ENCODE measurements at places on chromosomes 1 and 21. TPM values are rescaled to one million over a fixed set of nuclear protein-coding genes. Genes with fewer than 3 reads are reported as not detected.

DMBX1 gene
- not detected for total RNA-seq

LCK gene
- not detected for total RNA-seq

MASP2 gene
- not detected for total RNA-seq

FMO2 gene
- not detected for total RNA-seq

MFAP2 gene
- total RNA-seq, result 1.3 TPM

DNA sequence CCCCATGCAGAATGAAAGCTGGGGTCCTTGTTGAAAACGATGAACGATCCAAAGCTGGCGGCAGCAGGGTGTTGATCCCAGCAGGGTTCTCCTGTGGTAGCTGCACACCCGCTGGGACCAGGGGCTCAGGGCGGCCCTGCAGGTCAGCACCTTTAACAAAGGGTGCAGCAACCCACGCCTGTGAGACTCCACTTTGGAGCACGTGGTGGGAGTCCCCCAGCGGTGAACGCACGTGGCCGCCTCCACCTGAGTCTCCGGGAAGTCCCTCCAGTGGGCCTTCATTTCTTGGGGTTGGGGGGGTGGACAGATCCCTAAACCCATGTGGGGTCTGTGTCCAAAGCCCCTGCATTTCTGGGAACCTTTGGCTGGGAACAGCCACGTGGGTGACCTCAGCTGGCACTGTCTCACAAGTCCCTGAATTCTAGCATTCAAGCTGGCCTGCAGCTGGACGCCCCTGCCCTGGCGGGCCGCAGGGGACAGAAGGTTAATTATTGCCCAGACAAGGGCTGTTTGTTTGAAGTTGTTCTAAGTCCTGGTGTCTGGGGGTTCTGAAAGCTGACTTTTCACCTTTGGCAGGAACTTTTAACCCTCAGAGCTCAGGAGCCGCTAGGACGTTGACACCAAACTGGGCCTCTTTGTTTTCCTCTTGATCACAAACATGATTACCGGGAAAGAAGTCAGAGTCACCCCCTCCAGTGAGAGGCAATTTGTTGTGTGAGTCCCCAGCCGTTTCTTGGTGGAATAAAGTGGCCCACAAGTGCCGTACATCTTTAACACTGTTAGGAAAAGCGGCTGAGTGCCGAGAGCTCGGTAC, 64.5 kb downstream of the COL18A1 start:
- DNase-seq, result no peak

- peak; percentile 87 for DNase-seq
Measured at GRCh38 chr1:27402349-27402754, 9.9 kb downstream of the GPR3 start.

DNA sequence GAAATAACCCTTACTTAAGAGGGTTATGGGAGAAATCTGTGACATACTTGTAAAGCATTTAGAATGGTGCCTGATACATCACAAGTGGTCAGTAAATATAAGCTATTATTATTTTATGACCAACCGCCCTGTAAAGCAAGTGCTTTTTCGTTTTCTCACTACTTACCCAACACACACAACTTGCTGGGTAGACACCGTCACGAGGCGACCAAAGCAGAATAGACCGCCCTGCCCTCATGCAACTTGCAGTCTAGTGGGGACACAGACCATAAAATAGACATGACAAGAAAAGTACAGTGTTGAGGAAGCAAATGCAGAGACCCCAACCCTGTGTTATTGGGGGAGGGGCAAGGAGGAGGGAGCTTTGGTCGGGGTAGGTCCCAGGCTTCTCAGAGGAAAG, 744 bp upstream of the IGSF3 start:
- no peak for DNase-seq

DNA sequence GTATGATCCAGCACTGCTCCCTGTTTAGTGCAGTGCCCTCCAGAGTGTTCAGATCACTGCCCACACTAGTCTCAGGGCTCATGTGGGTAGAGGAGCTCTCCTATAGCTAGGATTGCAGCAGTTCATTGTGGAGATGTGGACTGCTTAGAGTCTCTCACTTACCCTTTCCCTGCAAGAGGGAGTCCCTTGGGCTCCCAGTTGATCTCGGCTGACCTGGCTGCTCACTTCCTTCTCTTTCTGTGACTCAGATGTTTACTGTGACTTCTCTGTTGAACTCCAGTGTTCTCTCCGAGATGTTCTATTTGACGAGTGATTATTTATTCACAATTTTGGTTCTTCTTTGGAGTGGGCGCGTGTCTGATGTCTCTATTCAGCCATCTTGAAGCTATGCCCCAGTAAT, 141.9 kb downstream of the PTBP2 start:
- DNase-seq, result no peak

GRCh38 chr1:228015276-228016180, 8.7 kb downstream of the WNT3A start:
- DNase-seq, result peak; percentile 96

- DNase-seq, result no peak
Measured at GRCh38 chr1:19776933-19777332, 22.8 kb downstream of the TMCO4 start.

DNA sequence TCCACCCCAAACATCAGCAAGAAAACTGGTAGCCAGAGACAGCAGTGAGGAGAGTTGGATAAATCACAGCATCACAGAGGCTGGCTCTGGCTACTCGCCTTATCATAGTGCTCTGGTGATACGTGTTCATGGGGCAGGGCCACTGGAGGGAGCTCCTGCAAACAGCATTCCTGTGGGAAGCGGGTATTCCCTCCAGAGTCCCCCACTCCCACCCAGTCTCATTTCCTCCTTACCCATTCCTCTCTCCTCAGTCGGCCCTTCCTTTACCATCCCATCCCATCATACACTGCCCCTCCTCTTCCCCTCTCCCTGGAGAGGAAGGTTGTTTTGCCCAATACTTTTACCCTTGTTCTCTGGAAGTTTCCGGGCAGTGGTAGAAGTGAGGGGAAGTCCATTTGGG, 7.1 kb downstream of the NHLH2 start:
- DNase-seq, result no peak

DNA sequence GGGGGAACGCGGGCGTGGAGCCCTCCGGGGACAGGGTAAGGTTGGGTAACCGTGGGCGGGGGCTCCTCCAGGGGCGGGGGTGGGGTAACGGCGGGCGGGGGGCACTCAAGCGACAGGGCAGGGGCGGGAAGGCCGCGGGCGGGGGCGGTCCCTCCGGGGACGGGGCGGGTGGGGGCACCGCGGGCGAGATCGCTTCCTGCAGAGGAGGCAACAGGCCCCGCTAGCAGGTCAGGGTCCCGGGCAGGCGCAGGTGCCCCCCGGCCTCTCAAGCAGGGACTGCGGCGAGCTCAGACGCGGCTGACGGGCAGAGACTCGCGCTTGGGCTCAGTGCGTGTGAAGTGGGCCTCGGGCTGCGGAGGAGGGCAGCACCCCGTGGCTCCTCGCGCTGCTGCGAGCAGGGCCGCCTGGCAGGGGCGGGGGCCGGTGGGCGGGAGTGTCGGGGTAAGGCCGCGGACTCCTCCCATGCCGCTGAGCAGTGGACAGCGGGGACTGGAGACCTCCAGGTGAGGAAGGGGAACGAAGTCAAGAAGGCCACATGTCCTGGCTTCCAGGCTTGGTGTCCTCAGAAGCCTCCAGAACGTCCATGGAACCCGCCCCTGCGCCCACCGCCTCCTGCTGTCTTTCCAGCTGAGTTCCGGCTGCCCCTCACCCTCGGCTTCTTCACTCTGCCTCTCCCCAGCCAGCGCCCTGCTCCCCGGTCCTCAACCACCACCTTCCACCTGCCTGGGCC, 627 bp upstream of the GNB1 start:
- DNase-seq, result peak; percentile 58

DNA sequence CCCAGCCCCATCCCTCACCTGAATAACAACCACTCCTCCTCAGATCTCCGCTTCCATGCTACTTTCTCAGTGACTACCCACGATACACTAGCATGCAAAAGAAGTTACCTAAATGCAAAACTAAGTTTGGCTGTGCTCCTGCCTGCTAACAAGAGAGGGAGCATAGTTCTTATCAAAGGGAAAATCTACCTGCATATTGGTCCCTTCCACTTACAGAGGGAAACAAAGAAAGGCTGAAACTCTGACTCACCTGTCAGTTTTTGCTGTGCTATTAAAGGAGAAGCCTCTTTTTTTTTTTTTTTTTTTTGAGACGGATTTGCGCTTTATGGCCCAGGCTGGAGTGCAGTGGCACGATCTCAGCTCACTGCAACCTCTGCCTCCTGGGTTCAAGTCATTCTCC, 43.8 kb upstream of the RAVER2 start:
- DNase-seq, result no peak

DNA sequence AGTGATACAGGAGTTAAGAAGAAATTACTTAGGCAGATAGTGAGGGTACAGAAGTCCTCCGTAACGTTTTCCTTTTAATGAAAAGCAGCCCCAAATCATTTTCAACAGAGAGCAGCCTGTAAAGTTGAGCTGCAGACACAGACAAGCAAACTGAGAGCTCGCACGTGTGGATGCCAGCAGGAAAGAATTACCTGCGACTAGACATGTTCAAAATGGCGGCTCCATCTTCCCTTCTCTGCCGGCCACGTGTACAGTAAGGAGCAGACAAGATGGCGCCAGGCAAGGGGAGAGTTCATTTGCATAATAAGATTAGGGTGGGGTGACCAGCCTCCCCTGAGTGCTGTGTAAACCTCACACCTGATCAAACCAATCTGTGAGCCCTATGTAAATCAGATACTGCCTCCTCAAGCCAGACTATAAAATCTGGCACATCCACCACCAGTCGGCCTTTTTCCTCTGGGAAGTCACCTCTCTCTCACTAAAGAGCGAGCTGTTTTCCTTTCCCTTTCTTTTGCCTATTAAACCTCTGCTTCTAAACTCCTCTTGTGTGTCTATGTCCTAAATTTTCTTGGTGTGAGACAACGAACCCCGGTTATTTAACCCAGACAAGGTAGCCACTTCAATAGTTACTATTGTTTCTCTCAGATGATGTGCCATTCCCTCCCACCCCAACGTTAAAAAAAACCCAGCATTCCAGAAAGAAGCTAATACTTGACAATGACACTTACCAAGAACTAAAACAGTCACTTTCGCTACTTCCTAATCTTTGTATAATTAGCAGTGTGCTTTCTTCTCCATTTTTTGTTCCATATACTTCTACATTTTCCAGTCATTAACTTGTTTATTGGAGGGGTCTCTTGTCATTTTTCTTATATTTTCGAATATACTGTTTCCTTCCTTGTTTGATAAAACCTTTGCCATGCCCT, 27.4 kb downstream of the DUSP10 start:
- no peak for DNase-seq

- DNase-seq, result no peak
Measured at GRCh38 chr1:171653796-171654195, 1.3 kb upstream of the MYOC start.

GRCh38 chr1:94608142-94608851, 66.7 kb upstream of the F3 start:
- no peak for DNase-seq

GRCh38 chr21:29217818-29218291, 80.9 kb upstream of the BACH1 start:
- DNase-seq, result peak; percentile 46

DNA sequence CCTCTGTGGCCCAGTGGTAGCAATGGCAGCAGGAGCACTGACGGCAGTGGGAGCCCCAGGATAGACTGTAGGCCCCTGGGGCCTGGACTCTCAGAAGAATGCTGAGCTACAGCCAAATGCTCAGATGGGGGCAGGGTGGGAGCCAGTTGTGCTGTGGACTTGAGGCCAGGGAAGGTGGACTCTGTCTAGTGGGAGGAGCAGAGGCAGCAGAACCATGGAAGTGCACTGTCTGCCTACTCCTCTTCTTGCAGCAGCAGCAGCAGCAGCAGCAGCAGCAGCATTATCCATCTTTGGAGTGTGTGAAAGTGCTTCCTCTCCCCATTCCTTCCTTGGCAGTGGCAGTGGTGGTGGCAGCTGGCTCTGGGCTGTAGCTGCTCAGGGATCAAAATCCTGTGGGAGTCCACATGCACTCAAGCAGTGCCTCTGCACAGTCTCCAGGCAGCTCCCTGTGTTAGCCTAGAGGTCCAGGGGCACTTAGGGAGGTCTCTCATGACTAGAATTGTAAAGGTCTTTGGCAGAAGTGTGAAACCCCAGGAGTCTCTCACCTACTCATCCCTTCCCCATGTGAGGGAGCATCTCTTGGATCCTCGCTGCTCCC, 917.9 kb upstream of the B3GALT2 start:
- DNase-seq, result peak; percentile 23

DNA sequence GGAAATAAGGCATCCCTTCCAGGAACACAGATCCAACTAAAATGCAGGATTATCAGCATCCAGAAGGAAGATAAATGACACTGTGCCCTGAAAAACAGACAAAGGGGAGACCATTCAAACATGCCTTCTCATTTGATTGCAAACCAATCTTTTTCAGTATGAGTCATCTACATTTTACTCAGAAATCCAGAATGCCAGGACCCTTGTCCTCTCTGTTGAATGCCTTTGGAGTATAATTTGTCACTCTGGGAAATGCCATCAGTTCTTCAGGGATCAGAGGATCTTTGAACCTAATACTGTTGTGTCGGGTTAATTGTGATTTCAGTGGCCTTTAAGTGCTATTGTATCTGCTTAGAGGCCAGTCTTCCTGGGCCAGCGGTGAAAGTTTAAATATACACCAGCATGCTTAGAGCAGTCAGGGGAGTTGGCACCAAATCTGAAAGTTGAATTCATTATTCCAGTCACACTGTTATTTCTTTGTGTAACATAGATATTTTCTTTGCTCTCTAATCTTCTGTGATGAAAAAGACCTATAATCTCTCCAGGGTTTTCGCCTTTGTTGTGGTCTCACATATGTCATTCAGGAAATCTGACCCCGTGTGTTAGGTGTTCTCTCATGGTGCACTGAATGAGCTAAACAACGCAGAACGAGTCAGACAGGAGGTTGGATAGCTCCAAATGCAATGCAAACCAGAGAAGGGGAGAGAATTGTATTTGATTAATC, 364.8 kb upstream of the SGIP1 start:
- DNase-seq, result no peak

DNA sequence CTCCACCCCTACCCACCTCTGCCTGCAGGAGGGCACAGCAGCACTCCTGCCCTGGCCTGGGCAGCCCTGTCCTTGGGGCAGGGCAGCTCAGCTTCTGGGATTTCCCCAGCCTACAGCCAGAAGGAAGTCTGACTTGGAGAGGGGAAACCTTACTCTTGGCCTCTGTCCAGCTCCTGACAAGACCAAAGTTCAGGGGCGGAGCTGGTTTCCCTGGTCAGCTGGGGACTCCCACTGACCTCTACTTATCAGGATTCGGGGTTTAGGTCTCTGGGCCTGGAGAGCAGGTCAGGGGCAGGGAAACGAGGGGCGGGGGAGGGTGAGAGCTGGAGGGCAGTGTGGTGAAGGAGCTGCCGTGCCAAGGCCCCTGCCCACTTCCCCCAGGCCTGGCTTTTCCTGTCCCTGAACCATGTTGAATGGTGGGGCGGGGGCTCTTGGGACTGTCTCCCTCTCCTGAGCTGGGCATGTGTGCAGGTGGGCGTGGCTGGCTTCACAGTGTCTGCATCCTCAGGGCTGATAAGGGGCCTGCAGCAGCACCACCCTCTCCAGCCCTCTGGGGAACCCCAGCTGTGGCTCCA, 16.8 kb upstream of the ETV3 start:
- DNase-seq, result peak; percentile 29

DNA sequence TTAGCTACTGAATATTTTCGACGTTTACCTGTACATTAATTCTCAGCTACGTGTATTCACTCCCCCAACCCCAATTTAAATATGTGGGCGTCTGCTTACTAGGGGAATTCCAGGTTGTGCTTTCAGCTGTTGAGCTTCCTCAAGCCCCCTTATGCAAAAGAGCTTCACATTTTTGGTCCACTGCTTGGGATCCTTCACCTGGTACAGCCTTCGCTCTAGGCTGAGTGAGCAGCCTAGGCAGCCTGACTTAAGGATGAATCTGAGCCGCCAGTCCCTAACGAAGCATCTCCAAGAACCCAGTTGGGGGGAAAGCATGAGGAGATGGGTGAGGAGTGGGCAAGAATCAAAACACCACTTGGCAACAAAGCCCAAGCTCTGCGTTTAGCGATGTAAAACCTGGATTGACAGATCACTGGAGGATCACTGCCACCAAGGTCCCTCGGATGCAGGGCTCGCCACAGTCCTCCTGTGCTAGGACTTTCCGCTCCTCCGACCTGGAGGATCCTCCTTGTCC, 674 bp downstream of the BCL10 start:
- no peak for DNase-seq

Data from myocyte (in vitro differentiated cells).